Fibroblast of skin of left quadriceps (primary cell): ENCODE measurements at places on chromosomes 7 and 10.

DNA sequence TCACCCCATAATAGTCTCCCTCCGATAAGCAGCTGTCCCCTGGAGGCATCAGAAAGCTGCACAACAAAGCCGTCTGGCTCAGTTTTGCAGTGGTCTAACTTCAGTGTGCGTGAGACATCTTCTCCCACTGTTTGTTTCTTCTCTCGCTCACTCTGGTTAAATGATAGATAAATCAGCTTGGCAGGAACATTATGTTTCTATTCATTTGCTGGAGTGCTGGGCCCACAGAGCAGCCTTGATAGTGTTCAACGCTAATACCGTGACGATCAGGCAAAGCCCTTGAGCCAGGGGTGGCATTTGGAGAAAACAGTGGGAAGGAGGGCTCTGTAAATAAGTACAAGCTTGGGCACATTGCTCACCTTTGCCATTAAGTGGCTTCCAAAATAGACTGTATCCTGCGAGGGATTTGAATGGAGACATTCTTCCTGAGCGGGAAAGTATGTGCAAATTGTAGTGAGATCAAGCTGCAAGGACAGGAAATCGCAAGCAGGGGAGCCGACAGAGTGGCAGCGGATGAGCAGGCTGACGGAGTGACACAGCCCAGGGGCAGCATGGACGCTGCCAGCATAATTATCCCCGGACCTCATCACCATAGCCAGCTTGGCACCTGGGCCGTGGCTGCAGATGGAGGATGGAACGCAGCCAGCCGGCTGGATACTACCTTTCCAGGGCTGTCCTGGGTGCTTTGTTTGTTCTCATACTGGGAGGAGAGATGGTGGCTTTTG is 256.8 kb upstream of the FZD8 start:
- no peak for DNase-seq

GRCh38 chr7:137169282-137169698 is 174.2 kb downstream of the PTN start:
- DNase-seq = peak; percentile 64

- peak; percentile 77 for DNase-seq
These were observed at the start of gene PUS7 for GRCh38 chr7:105521717-105522463. Gene PUS7, minus strand, starts transcription at chr7:105522271. Its CDS starts 13,759 bp downstream, at chr7:105508512.

DNA sequence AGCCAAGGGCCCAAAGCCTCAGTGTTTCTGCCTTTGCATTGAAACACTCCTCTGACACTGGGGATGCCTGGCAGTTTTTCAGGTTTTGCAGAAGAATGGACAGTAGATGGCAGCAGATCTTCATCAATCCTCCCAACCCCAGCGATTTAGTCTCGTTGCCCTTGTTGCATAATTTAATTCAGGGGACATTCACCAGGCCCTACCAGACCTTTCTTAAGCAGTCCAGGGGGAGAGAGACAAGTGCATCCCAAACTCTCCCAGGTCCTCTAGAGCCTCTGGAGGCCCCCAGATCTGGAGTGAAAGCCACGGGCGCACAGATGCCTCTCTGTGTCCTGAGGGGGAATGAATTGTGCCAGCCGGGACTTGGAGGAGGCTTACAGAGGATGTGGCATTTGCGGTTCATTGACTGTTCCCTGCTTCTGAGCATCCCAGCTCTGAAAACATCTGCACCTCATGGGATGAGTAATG is 29.6 kb downstream of the MINDY4 start:
- peak; percentile 69 for DNase-seq

DNA sequence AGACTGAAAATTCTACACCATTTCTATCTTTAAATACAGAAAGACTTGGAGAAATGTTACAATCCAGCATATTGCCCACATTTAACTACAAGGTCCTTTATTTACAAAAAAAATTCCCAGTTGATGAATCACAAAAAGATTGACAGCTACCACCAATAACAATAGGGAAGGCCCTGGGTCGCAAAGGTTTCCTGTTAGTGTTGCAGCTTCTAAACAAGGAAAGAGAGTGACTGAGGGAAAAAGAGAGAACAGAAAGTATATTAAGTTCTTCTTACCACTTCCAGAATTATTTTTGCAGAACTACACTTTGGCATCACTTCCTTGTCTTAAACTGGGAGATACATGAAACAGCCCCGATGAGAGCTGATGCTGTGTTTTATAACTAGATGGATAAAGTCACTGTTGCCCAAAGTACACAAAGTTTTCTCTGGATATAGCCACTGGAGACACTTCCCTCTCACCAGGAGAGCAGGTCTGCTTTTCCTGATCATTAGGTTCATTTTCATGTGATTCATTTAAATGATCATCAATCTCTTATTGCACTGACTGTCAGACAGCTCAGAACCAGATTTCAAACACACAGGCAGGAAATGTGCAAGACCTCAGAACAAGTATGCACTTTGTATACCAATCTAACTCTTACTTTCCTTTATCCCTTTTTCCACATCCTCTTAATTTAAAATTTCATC is 57.0 kb downstream of the SHTN1 start:
- no peak for DNase-seq

DNA sequence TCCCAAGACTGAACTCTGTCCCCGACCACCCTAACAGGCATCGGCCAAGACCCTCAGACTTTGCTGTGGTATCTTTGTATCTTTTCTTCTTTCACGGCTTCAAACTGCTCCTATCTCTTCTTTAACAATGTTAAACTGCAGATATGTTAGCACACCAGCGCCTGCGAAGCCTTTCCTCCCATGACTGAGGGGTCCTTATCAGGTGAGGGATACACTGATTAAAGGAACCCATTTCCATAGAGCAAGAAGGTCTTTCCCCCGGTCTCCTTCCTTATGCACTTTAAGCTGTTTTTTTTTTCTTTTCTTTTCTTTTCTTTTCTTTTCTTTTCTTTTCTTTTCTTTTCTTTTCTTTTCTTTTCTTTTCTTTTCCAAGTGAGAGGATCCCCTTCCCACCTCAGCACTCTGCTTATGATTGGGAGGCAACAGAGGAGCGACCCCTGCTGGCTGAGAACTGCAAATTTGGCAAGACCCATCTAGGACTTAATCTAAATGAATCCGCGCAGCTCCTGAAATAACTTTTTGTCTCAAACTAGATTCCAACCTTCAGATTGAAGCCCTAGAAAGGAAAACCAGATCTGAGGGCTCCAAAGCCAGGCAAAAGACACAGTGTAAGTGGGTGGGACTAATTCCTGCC is 109.9 kb downstream of the ITGB8 start:
- peak; percentile 15 for DNase-seq

DNA sequence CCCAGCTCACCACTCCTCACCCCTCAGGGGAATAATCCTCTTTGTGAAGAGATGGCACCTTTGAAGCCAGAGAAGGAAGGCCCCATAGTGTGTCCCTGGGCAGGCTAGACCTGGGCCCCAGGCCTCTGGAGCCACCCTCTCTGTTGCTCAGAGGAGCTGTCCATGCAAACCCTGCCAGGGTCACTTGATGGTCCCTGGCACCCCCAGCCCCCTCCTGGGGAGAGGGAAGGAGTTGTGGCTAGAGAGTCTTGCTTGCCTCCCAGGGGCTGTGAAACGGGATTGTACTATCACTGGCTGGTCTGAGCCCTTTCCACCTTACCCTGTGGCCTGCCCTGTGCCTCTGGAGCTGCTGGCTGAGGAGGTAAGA is 5.8 kb downstream of the GHRHR start:
- no peak for DNase-seq

- no peak for DNase-seq
These were observed 28.5 kb downstream of the GET4 start for GRCh38 chr7:904847-905246.

DNA sequence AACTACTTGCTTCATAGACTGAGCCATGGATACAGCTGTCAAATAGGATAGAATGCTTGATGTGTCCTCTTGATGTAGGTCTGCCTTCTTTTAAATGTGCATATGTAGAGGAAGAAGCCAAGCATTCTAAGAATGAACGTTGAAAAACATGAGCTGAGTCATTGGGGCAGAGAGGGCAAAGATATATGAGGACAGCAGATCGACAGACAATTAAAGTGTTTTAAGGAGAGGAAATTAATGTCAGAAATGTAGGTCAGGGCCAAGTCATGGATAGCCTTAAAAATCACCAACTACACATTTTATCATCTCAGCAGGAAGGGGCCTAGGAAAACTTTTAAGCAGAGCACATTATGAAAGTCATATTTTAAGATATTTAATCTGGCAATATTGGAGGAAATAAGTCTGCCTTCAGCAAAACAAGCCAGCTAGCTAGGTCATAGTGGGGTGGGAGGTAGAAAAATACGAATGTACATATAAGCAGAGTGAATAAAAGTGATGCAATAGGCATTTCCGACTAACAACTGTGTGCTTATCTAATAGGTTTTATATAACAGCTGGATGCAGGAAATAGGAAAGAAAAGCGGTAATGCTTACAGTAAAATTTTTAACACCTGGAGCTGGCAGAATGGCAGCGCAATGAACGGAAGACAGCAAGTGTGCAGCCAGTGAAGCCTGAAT is 638.3 kb upstream of the TPK1 start:
- DNase-seq = no peak

- no peak for DNase-seq
These were observed 94.0 kb upstream of the TARP start for GRCh38 chr7:38367301-38367890.

GRCh38 chr10:127968027-127968441 is 61.1 kb downstream of the PTPRE start:
- no peak for DNase-seq

DNA sequence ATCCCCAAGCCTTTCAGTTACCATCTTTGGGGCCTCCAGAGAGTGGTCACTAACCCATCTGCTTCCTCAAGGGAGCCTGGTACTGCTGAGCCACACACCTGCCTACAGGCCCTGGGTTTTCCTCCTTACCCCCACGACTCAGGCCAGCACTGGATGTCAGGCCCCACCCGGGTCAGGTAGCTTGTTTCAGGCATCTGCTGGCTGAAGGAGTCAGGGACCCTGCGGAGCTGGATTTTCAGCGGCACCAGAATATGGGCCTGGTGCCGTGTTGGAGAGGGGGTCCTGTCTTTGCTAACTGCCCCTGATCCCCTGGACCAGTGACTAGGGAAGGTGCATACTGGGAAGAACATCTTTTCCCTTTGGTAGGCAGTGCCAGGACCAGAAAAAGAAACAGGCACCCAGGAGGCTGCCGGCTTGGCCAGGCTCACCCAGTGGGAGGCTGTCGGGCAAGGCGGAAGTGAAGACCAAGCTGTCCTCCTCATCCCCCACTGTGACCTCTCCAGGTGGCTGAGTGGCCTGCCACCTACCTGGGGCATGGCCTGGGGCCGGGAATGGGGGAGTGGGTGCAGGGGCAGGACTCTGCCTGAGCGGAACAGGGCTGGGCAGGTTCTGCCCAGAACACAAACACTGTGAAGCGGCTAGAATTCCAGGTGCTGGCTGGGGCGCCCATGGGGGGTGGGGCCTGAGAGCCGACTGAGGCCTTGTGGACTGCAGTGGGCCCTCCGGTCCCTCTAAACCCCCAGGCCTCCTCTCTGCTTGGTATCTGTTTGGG is 12.4 kb upstream of the SAMD8 start:
- no peak for DNase-seq

GRCh38 chr7:29623973-29624372 is 60.3 kb downstream of the PRR15 start:
- no peak for DNase-seq

DNA sequence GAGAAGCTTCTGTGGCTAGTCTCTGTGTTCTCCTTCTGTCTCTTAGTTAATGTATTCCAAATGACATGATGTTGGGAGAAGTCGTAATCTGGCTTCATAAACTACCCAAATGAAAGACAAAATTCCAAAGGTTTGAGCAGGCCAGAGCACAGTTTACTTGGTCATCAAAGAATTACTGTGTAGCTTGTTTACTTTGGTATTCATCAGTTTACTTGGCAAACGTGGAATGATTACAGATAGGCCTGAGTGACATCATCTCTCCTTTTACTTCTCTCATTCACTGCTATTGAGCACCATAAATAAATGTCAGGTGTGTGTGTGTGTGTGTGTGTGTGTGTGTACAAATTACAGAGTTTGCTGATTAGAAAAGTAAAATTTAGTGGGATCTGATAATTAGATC is 327.3 kb downstream of the PHTF2 start:
- no peak for DNase-seq

DNA sequence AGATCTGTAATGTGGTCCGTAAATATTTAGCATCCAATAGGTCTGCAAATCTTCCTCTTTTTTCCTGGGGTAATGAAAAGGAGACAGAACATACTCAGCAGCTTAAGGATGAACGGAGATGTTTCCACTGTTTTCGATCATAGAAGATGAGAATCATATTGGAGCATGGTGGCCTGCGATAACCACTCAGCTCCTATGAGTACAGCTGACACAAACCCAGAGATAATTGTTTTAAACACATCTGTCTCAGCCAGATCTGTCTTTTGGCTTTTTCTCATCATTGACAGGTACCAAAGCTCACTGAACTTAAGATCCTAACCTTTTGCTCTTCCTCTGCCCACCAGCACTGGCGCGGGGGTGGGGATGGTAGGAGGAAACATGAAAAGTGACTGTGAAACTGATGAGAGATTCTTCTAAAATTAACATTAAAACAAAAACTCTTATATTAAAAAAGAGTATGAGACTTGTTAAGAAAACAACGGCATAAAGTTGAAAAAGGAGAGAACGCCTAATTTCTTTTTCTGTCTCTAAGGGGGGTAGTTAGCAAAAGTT is 71.0 kb downstream of the SVOPL start:
- no peak for DNase-seq

GRCh38 chr7:99928994-99929729 is at the start of gene GJC3:
Gene GJC3, minus strand, starts transcription at chr7:99929620. Its CDS starts 0 bp downstream, at chr7:99929620.
- DNase-seq = peak; percentile 15

DNA sequence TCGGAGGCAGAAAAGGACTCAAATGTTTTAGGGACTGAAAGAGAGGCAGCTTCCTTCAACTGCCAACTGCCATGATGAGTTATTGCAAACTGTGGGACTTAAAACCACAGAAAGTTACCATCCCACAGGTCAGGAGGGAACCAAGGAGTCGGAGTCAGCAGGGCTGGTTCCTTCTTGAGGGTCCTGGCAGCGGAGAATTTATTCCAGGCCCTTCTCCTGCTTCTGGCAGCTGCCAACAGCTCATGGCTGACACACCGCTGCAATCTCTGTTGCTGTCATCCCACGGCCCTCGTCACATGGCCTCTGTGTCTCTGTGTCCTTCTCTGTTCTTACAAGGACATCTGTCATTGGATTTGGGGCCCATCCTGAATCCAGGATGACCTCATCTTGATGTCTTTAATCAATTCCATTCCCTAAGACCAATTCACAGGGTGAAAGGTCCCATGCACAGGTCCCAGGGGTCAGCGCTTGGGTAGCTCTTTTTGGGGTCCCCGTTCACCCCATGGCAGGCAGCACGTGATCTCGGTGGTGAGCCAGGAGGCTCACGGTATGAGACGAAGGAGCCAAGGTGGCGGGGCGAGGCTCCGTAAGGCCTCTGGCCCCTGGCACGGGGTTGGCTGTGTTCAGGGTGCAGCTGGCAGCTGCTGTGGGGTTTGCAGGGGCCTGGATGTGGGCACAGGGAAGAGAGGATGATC is 27.4 kb upstream of the PSMG3 start:
- no peak for DNase-seq

- no peak for DNase-seq
These were observed 46.4 kb downstream of the UNCX start for GRCh38 chr7:1279041-1279440.

- no peak for DNase-seq
These were observed 9.0 kb upstream of the ANTXRL start for GRCh38 chr10:46277840-46278239.

- no peak for DNase-seq
These were observed 743 bp upstream of the PITRM1 start for GRCh38 chr10:3173171-3173878.
